ENCODE measurements at places on chromosomes 1 and 21. TPM values are rescaled to one million over a fixed set of nuclear protein-coding genes. Genes with fewer than 3 reads are reported as not detected.

DNA sequence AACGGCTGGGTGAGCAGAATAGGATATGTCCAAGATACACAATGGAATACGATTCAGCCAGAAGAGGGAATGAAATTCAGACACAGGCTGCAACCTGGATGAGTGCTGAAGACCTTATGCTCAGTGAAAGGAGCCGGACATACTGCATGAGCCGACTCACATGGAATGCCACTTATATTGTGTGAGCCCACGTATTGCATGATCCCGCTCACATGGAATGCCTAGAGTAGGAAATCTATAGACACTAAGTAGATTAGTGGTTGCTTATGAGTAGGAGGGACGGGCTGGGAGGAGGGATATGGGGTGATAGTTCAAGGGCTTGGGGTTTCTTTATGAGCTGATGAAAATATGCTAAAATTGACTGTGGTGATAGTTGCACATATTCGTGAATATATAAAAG lies 26.8 kb downstream of the TMPRSS2 start:
- DNase-seq: no peak

- DNase-seq: no peak
Observed at GRCh38 chr1:1665815-1666251, 7.0 kb upstream of the CDK11B start.

- DNase-seq: no peak
Observed at GRCh38 chr1:206589206-206589605, 23.1 kb downstream of the EIF2D start.

DNA sequence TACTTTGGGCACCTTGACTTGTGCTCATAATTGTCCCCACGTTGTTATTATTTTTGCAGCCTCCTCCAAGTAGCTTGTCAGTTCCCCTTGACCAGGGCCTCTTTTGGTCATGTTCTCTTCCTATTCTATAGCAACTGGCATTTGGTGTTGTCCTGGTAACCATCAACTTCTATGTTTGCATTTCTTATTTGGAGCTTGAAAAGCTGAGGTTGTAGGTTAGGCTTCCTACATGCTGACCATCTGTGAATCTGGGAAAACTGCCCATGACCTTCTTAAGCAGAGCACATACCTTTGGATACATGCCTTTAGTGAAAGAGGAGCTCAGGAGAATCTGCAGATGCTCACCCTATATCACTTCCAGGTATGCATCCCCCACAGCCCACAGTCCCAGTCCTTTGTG lies 160.8 kb downstream of the HHAT start:
- no peak for DNase-seq

DNA sequence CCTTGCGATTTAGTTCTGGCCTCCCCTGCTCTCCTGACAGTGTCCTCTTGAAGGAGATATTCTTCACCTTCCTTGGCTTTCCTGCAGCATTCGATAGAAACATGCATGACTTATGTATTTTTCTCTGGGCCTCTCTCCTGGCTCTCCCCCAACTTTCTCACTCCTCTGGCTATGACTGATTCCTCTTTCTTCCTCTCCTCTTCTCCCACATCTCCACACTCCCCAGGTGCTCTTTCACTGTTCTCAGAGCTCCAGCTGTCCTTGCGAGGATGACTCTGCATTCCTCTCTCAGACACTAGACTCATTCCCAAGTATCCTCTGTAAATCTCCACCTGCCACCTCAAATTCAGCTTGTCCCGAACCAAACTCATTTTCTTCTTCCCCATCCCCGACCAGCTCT lies 18.0 kb downstream of the LRRC42 start:
- DNase-seq: no peak

Gene BLZF1
- 18.5 TPM for total RNA-seq

GRCh38 chr1:22887491-22887890 lies 85.2 kb downstream of the LACTBL1 start:
- DNase-seq: no peak

GRCh38 chr1:57922130-57922529 lies 498.3 kb upstream of the DAB1 start:
- DNase-seq: no peak

DNA sequence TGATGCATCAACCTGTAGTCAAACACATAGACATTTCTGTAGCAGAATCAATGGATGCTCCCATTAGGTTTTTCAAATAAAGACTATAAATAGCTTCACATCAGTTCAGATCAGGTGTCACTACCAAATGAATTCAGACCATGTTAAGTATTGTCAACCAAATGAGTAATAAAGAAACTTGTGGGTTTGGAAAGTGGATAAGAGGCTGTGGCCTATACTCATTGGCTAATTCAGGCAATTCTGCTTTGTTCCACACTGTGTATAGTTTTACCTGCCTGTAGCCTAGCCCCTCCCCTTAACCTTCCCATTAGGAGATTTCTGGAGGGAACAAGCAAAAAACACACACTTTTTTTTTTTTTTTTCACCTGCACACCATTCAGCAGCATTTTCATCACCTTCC lies 321.2 kb downstream of the HLX start:
- DNase-seq: no peak

DNA sequence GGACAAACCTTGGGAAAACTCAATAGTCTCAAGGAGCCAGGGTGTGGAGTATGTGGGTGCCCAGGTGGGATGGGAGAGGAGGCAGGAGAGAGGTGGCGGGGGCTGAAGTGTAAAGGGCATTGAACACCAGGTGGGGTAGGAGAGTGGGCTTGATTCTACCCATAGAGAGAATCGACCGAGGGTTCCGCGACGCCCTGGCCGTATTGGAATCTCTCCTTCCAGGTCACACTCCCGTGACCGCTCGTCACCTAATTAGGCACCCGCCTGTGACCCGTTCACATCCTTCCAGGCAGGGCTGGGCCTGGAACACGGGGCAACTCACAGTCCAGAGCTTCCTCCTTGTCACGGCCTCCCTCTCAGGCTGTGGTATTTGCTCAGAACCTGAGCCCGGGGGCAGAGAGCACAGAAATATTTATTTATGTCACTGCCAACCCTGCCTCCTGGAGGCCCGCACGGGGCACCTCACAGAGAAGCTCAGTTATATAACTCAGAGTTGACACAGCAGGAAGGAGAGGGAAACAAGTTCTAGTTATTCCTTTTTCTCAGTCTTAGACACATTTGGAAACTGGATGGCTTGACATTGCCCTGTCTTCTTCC lies 12.0 kb downstream of the NCMAP start:
- DNase-seq: peak; percentile 67

Gene PGM1
- 114 TPM for total RNA-seq

DNA sequence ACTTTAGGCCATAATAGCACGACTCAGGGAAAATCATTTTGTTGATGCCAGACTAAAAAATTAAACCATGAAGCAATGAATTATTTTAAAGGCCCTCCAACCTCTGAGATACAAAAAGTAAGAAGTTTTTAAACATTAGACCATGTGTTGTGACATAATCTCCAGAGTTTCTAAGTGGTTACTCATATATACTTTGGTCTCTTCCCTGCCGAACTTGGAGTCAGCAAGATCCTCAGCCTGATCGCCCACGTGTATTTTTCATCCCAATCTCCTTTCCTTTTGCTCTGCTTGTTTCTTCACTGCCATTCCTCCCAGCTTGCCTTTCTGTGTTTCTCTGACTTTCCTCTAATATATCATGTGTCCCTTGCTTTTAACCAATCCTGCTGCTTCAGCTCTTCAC lies 3.8 kb downstream of the ARV1 start:
- DNase-seq: no peak

- no peak for DNase-seq
Observed at GRCh38 chr21:36717976-36718375, 19.1 kb downstream of the SIM2 start.

GRCh38 chr1:191590578-191590977 lies 567.7 kb upstream of the RGS18 start:
- DNase-seq: no peak

DNA sequence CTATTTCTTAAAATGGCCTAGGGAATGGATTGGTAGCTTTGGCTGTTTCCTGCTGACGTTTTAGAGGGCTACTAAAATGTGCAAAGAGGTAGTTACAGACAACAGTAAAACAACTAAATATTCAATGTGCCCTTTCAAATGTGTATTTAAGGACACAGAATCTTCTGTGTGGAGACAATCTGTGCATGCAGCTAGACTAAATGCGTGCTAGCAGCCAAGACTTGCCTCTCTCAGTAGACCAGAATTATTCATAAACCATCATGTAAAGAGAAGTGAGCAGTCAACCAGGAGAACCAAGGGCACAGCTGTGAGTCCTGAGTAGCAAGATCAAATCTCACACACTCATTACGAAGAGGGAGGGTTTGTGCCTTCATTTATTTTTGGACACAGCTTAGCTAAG lies 160.2 kb upstream of the GREM2 start:
- no peak for DNase-seq

DNA sequence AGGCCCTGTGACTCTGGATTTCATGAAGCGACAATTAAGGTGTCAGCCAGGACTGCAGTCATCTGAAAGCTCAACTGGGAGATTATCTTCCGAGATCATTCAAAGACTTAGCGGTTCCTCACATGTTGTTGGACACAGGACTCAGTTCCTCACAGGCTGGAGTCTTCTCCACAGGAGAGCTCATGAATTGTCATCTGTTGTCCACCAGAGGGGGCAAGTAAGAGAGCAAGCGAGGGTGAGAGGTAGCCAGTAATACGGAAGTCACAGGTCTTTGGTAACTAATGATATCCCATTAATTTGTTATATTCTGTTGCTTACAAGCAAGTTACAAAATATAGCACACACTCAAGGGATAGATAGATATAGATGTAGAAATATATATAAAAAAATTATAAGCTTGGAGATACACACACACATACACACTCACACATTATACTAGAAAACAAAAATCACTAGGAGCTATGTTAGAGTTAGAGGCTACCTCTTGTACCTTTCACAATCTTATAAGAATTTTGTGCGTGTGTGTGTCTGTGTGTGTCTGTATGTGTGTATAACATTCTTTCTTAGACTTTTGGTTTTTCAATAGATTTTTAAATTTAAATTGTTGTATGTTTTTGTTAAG lies 1695.3 kb downstream of the BRINP3 start:
- DNase-seq: no peak

Gene ARHGEF10L
- total RNA-seq: 151 TPM

DNA sequence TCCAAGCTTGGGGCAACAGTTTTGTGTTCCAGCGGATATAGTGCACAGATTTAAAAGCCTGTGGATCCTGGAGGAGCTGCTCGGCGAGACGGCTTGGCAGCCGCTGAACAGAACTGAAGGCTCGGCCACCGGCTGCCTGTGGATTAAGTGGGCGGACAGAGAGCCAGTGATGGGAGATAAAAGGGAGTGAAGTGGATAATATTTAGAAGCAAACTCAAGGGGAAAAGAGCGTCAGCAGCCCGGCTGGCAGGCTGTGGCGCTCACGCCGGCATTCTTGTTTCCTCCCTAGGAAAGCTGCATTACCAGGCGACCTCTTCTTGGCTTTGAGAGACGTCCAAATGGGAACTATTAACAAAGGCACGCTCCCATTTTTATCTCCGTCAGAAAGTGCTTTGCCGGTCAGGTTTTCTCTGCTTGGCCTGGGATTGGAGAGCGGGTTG lies 10.4 kb downstream of the TRABD2B start:
- DNase-seq: no peak

Gene MINDY1
- 43.5 TPM for total RNA-seq

- no peak for DNase-seq
Observed at GRCh38 chr1:2644171-2644570, 11.4 kb upstream of the MMEL1 start.

- DNase-seq: no peak
Observed at GRCh38 chr1:119442756-119443155, 27.8 kb downstream of the HSD3B2 start.

GRCh38 chr1:63134501-63135173 lies 187.7 kb upstream of the FOXD3 start:
- no peak for DNase-seq

- DNase-seq: no peak
Observed at GRCh38 chr1:71859806-71860205, 422.5 kb downstream of the NEGR1 start.

Gene CRP
- not detected for total RNA-seq

DNA sequence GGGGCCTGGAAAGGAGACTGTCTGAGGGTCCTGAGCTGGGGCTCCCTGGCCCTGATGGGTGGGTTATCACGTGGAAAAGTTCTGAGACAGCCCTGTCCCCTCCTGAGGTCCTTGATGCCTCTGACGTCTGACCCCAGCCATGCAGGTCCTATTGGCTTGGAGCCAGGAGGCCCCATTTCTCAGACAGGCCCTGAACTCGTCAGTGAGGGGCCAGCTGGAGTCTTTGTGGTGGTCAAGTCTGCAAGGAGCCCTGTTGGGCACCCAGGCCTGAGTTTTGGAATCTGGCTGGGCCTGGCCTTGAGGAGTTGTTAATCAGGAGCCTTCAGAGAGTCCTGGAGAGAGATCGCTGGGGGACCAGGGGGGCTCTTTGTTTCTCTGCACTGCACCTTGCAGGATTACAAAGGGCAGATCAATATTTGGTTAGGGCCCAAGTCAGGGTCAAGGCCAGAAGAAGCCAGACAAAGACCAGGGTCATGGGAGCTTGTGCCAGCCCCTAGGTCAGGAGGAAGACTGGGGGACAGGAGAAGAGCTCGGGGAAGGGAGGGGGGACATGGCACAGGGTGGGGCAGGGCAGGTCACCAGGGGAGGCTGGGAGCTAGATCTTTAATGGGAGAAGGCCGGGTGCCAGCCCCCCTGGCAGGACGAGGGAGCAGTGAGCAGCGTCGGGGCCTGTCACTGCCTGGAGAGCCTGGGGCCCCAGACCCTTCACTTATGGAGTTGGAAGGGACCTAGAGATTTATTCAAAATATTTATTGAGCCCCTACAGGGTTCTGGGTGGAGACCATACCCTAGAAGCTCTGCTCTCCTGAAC lies 83.2 kb downstream of the PTPRU start:
- no peak for DNase-seq

GRCh38 chr1:59278780-59279354 lies 18.0 kb upstream of the FGGY start:
- no peak for DNase-seq

Measured in left colon (tissue), 2 donors.